CD4-positive, alpha-beta T cell treated with Interleukin-6 for 4 hours (primary cell): ENCODE measurements at places on chromosomes 6 and 20.

DNA sequence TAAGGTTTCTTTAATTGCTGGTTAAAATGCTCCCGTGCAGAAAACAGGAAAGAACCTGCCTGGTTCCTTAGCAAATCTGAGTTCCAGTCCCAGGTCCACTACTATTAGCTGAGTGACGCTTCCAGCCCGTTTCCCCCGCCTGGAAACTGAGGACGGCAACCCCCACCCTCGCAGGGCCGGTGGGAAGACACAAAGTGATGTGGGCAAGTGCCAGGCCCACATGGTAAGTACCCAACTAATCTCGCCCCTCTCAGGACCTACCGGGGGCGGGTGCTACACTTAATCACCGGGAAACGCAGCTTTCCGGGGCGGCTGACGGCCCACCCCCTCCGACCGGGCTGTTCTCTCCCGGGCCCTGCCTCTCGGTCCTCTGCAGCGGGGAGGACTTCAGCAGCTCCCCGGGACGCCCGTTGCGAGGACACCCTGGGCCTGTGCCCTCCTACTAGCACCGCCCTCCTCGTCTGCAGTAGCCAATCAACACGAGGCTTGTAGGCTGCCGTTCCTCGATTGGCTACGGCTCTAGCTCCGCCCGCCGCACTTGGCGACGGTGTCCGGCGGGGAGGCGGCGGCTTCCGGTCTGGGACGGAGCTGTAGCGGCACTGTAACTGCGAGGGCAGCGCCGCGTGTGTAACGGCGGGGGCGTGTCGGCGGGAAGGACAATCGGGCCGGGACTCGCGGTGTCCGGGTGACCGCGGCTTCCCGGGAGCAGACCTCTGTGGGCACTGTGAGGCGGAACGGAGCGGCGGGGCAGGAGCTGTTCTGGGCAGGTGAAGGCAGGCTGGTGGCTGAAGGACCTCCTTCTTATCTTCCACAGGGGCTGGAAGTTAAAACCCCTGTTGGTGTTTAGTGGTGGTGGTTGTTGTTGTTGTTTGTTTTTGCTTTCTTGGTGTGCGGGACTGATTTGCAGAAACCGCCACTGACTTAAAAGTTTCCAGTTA lies at the start of gene ZBTB9:
ZBTB9 (plus strand) TSS at position 568 of the 938 bp plus-strand sequence. CDS start 525 bp downstream, outside the sequence.
- DNase-seq = peak; percentile 95

DNA sequence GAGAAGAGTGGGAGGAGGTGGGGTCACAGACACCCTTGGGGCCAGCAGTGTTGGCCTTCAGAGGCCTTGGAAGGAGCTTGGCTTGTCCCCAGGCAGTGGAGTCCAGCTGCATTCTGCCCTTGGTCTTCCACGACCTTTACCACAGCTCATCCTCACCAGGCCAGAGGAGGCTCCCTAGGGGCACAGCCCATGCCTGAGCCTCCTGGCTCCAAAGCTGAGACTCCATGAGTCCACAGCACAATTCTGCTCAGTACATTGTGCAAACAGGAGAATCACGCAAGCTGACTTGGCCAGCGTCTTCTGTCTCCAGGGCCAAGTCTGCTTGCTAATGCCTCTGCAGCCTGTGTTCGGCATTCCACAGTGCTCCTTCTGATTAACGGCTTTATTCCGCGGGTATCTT lies 337.2 kb downstream of the SMOC2 start:
- DNase-seq = no peak

- DNase-seq = no peak
Measured at GRCh38 chr6:35136185-35136584, 5.0 kb downstream of the TCP11 start.

- DNase-seq = no peak
Measured at GRCh38 chr20:63430891-63431290, 41.6 kb downstream of the KCNQ2 start.

- peak; percentile 17 for DNase-seq
Measured at GRCh38 chr20:45049904-45050471, 50.9 kb downstream of the KCNS1 start.

- DNase-seq = no peak
Measured at GRCh38 chr6:82298012-82298411, 50.5 kb upstream of the IBTK start.

GRCh38 chr6:159438106-159438505 lies 254.9 kb downstream of the SOD2 start:
- DNase-seq = no peak

DNA sequence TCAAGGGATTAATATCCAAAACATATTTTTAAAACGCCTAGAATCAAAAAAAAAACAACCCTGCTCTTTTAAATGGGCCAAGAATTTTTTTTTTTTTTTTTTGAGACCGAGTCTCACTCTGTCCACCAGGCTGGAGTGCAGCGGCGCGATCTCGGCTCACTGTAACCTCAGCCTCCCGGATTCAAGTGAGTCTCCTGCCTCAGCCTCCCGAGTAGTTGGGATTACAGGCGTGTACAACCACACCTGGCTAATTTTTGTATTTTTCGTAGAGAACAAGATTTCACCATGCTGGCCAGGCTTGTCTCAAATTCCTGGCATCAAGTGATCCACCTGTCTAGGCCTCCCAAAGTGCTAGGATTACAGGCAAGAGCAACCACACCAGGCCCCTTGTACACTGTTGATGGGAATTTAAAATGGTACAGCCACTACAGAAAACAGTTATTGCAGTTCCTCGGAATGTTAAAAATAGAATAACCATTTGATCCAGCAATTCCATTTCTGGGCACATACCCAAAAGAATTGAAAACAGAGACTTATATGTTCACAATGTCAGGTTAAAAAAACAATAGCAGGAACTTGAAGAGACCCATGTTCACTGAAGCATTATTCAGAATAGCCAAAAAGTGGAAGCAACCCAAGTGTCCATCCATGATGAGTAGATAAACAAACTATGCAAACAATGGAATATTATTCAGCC lies 3.1 kb upstream of the MYL9 start:
- no peak for DNase-seq

GRCh38 chr20:45300961-45301360 lies 5.7 kb upstream of the RBPJL start:
- no peak for DNase-seq

DNA sequence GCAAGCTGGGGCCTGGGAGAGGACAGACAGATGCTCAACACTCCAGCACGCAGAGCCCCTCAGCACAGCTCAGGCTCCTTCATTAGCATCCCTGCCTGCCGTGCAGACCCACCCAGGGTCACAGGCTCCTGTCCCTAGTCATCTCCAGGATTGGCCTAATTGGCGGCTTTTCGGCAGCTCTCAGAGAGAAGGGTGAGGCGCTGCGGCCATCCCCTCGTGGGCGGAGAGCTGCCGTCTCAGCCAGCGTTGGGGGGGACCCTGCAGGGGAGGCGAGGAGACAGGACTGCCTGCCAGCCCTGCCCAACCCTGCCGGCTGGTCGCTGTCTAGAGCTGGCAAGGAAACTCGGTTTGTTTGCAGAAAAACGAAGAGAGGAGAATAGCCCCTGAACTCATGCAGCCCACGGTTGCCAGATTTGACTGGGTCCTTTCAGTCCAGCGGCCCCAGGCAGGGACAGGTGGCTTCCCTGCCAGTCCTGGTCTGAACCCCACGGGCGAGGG lies 26.8 kb downstream of the BHLHE23 start:
- no peak for DNase-seq

- DNase-seq = no peak
Measured at GRCh38 chr20:24662322-24662721, 192.9 kb downstream of the SYNDIG1 start.

DNA sequence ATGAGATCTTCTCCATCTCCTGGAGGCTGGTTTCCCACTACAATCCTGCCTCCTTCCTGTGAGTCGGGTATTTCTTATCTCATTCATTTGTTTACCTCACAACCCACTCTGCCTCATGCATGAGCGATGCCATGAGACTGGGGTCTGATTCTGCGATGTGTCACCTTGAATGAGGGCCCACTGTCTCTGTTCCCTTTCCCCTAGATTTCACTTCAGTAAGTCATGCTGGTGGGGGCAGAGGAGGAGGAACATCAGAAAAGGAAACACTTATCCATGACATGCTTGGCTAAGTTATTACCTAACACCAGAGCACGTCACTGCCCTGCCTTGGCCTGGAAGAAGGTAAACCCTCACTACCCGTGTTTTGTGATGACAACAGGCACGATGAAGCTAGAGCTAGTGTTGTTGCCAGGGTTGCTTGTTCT lies 337.4 kb upstream of the PRDM1 start:
- DNase-seq = no peak

DNA sequence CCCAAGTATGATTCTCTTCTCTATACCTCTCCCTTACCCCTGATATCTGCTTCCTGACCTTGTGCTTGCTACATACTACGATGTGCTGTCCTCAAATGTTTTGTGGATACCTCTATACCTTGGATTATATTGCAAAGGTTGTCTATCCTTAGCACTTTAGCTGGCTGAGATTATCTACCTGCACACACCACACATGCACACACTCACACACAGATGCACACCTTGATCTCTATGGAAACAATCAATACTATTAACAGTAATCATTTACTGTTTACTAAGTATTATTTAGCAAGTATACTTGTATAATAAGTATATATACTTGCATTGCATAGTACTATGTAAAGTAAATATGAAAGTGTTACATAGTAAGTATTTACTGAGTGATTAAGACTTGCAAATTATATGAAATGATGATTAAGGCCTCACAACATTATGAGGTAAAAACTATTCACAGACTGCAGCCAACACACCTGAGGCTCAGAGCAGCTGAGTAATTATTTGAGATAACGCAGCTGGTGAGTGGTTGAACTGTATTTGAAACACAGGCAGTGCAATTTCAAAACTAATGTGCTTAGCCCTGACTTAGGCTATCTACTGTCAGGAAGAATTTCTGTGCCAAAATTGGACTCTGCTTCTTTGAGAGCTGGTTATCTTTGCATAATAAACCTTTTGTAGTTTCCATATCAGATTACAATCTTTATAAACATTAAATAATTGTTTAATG lies 699.9 kb downstream of the FRK start:
- no peak for DNase-seq

DNA sequence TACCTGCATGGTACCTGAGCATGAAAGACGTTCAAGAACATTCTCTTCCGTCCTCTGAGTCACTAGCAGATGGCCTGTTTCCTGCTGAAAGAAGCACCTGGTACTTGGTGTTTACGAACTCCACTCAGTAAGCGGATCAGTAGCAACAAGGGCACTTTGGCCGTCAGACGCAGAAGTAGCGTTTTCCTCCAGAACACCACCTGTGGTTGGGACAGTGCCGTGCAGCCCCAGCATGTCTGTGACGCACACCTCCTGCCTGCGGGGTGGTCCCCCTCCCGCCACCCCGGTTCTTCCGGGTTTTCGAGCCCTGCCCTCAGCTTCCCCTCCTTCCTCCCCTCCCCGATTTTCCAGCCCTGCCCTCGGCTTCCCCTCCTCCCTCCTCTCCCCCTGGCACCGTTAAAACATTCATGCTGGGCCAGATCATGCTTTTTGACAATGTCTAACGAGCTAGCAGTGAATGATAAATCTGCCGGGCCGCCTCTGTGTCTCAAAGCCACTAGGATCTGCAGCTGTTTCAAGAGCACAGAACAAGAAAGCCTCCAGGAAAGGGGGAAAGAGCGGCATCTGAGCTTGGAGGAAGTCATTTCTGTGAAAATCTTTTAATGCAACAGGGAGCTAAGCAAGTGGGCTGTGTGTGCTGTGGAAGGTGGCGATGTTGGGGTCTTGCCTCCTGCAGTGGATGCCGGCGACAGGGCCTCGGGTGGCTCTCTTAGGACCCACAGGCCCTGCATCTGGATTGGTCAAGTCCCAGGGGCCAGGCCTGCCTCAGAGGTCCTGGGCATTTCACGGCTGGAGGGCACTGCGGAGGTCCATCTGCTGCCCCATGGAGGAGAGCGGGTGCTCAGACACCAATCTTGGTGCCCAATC lies 207.9 kb downstream of the ERMARD start:
- peak; percentile 76 for DNase-seq

- DNase-seq = no peak
Measured at GRCh38 chr6:4661391-4661790, 114.8 kb upstream of the CDYL start.

DNA sequence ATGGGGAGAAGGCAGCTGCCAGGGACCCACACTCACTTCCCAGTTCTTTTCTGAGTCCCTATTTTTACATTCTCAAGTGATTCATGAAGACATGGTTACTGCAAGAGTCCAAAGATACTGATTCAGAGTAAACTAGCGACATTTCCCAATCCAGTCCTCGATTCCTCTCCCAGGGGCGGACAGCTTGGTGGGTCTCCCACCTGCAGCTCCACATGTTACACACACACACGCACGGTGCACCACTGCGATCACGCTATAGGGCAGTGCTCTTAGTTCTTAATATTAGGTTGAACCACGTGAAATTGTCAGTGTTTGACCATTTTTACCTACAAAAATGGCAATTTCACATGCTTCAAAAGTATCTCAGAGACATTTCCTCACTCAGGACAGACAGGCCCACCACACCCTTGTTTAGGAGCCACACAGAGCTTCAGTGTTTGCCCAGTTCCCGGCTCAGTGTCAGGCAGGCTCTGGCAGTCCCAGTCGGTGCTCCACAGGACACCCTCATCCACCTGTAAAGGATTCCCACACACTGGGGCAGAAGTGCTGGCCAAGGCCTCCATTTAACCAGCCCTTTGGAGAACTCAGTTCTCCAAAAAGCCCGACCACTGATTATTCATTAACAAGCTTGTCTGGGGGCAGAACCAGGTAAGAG lies 51.8 kb downstream of the RRBP1 start:
- no peak for DNase-seq

- DNase-seq = no peak
Measured at GRCh38 chr6:158773581-158774449, 45.4 kb downstream of the EZR start.

GRCh38 chr20:52303281-52303950 lies 111.8 kb upstream of the ZFP64 start:
- DNase-seq = no peak

GRCh38 chr6:144856622-144857021 lies 571.5 kb downstream of the UTRN start:
- no peak for DNase-seq

GRCh38 chr6:132418235-132418965 lies 17.1 kb upstream of the MOXD1 start:
- DNase-seq = no peak

DNA sequence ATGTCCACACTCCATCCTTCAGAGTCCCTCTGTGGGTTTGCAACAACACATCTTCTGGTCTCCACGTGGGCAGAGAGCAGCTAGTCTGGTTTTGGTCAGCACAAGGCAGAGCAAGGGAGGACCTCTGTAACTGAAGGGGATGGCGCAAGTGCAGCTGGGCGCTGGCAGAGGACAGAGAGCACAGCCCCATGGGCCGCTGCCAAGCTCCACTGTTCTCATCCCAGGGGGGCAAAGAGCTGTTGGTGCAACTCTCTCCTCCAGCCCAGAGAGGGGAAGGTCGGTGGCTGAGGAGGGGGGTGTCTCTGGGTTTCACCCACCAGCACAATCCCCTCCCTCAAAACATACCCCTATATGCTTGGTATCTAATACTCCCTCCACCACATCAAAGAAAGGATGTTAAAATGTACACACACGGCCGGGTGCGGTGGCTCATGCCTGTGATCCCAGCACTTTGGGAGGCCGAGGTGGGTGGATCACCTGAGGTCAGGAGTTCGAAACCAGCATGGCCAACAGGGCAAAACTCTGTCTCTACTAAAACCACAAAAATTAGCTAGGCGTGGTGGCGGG lies 9.1 kb downstream of the ATP9A start:
- DNase-seq = no peak

- no peak for DNase-seq
Measured at GRCh38 chr20:53503517-53503919, 90.1 kb downstream of the ZNF217 start.

GRCh38 chr6:56223995-56224394 lies 23.4 kb downstream of the COL21A1 start:
- no peak for DNase-seq

GRCh38 chr20:33846291-33846935 lies 35.3 kb downstream of the CHMP4B start:
- no peak for DNase-seq

GRCh38 chr6:2038092-2038491 lies 207.3 kb downstream of the GMDS start:
- DNase-seq = peak; percentile 44

- no peak for DNase-seq
Measured at GRCh38 chr6:117951783-117952182, 44.7 kb downstream of the SLC35F1 start.
